ENCODE measurements at places on chromosomes 4 and X. TPM values are rescaled to one million over a fixed set of nuclear protein-coding genes. Genes with fewer than 3 reads are reported as not detected.

EDA gene
- total RNA-seq: 0.50 TPM

TREX2 gene
- total RNA-seq: 1.1 TPM

NSUN7 gene
- total RNA-seq: not detected

GAGE1 gene
- total RNA-seq: not detected

CPEB2 gene
- total RNA-seq: 12.5 TPM

FBXL5 gene
- total RNA-seq: 56.5 TPM

UGT2B11 gene
- total RNA-seq: not detected

GPM6B gene
- total RNA-seq: 23.0 TPM

FABP2 gene
- not detected for total RNA-seq

ZCCHC13 gene
- total RNA-seq: not detected

RTL3 gene
- total RNA-seq: not detected

BTK gene
- total RNA-seq: not detected
